CD4-positive, alpha-beta T cell (primary cell): ENCODE measurements at places on chromosomes 5 and 9.

- DNase-seq: no peak
These were observed 117.2 kb upstream of the TBCA start for GRCh38 chr5:77893225-77893860.

DNA sequence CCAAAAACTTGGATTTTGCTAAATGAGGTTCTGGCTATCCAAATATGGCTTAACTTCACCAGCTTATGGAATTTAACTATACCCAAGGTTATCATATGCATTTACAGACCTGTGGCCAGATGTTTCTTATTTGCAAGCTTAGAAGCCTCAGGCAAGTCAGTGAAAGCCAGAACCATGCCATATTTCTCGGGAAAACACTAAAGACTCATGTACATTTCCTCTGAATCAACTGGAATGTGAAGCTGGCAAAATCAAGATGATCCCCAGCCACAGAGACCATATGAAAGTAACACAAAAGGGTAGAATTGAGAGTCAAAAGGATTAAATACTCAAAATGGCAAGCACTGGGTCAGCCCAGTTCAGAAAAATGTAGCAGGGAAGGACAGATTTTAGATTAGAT is 76.4 kb upstream of the SLC1A1 start:
- no peak for DNase-seq

DNA sequence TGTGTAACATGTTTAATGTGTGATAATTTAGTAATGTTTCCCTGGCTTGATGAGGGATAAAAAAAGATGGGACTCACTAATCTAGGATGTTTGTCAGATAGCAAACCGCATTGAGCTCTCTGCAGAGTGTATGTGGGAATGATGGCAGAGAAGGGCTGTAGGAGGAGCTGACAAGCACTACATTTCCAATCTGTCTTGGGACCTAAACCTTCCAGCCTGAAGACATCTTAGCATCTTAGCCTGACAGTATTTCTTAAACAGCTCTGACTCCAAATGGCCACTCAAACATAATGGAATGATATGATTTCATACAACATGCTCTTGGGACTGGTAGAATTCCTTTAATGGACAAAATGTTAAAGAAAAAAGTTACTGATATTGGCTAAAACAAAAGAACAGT is 116.7 kb downstream of the PPP2R2B start:
- no peak for DNase-seq

DNA sequence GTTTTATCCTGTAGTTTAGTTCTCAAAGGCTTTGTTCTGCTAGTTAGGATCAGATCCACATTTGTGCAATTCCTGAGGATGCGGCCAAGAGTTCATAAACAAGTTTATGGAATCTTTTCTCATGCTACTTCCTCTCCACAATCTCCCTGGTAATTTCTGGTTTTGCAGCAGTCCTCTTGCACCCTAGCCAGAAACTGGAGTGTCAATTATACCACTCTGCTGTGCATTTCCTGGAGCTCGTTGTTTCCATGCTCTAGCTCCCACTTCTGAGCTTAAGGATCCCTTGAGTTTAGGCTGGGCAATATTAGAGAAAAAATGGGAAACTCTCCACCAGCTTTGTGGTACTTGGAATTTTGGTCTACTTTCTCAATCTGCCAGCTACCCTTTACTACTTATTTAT is 474.7 kb downstream of the DIRAS2 start:
- DNase-seq: no peak
